Epithelial cell of proximal tubule (primary cell): ENCODE measurements at places on chromosomes 5 and 9. TPM values are rescaled to one million over a fixed set of nuclear protein-coding genes. Genes with fewer than 3 reads are reported as not detected.

The AJM1 gene
- 0.51 and 2.2 TPM in 2 replicates for total RNA-seq

GRCh38 chr5:160272889-160273288 is 39.5 kb downstream of the CCNJL start:
- DNase-seq = no peak

DNA sequence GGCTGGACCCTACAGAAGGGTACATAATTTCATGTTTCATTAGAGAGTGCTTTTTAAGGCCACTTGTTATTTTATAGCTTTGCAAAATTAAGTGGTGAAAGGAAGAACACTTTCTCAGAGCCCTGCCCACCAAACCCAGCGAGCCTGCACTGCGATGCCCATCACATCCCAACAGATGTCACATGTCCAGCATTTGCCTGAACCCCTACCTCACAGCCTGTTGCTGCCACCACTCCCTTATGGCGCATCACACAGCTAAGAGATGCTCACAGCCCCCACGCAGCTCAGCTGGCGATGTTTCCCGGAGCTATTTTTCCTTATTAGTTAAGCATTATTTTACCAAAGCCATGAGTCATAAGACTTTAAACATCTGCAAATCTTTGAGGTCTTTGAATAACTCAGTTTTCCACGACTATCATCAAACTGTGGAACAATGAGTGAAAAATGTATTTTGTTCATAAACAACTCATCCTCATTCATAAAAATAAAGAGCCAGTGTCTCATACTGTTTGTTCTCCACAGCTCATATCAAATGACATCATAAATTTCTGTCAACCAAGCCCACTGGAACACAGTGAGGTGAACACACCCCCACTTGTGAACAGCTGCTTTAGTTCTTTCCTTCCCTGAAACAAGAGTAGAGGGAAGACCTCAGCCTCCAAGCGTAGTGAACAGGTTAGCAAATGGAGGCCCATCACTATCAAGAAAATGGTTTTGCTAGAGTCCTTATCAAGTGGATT is 104.9 kb downstream of the SYK start:
- no peak for DNase-seq

DNA sequence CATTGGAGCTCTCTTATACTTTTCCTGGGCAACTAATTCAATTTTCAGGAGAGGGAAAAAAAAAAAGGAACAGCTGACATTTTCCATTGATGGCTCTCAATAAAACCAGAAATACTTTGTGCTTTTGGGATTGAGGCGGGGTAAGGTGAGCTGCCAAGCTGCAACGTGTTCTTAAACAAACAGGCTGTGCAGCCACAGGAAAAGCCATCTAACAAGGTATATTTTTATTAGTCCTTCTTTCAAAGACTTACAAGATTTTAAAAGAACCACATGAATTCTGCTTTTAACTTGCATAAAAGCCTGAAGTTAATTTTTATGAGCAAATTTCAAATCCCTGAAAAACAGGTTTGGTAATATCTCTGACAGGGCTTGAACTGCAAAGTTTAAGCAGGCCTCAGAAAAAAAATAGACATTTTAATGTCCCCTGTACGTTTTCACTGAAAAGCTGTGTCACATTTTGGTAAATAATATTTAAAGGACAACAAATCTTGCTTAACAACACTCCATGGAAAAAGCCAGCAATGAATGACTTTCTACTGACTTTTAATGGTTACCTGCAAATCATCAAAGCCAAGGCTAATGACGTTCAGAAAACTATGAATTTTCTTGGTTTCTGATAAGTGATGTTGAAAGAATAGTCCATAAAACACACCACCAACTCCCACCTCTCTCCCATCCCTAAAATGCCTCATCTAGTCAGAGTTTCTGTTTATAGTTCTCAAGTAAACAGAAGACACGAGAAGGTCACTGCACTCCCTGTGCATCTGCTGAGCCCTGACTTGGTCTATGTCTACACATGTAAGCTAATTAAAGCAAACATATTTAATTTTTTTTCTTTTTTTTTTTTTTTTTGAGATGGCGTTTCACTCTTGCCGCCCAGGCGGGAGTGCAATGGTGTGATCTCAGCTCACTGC is 433.6 kb downstream of the PIK3R1 start:
- DNase-seq = no peak

DNA sequence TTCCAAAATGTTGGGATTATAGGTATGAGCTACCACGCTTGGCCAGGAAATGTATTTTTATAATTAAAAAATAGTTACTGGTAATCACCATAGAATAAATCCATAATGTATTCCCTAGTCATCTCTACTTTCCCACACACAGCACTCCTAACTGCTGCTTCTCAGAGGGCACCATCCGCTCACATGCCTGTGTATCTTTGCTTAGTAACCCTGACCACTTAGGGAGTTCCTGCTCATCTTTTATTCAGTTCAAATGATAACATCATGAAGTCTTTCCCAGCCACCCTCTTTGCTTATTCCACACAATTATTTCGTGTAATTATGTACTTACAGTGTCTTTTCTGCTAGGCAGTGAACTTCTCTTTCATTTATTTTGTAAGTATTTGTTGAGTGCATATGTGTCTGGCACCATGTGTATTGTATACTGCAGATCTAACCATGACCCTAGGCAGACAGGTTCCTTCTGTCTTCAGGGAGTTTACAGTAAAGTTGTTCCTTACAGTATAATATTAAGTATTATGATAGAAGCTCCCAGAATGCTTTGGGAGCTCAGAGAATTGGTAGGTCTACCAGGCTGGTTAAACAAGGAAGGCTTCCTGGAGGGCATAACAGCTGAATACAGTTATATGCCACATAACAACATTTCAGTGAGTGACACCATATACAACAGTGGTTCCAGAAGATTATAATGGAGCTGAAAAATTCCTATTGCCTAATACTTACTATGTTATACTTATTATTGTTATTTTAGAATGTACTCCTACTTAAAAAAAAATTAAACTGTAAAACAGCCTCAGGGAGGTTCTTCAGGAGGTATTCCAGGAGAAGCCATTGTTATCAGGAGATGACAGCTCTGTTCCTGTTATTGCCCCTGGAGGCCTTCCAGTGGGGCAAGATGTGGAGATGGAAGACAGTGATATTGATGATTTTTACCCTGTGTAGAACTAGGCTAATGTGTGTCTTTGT is 39.2 kb downstream of the DCAF10 start:
- no peak for DNase-seq

- no peak for DNase-seq
Observed at GRCh38 chr5:53291047-53291446, 181.5 kb upstream of the MOCS2 start.

The TLE1 gene
- total RNA-seq = 90.9 and 124 TPM in 2 replicates

The SPATA31A3 gene
- total RNA-seq = not detected in 2 replicates

DNA sequence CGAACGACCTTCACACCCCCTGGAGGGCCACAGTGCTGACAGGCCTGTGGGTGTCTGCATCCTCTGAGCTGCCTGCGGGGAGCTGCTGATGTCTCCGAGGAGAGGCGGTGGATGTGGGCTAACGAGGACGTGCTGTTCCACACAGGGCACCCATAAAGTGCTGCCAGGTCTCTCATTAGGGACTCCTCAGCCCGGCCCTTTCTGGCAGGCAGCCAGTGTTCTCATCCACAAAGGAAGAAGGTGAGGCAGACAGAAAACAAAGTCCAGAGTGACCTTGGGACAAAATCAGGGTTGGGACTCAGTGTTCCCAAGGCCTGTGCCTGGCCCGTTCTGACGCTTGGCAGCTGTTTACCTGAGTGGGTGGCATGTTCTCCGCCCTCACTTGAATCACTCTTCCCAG is 29.3 kb downstream of the CARTPT start:
- DNase-seq = peak; percentile 15

The KLHL3 gene
- total RNA-seq = 1.1 and 2.5 TPM in 2 replicates

- no peak for DNase-seq
Observed at GRCh38 chr5:926417-927171, 33.9 kb downstream of the TRIP13 start.

DNA sequence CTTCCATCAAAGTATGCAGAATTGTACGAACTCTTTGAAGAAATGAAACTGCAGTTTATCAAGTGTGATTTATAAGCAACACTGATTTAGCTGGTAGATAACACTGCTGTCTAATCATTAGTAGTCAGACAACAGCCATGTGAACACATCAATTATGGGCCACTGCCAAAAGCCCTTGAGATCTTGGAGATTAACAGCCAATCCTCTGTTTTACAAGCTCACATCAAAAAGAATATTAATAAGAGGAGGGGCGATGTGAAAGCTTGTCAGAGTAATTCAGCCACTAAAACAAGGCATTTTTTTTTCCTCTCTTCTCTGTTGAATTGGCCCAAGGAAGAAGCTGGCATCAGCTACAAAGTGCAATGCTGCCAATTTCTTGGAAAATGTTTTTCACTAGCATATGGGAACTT is 28.1 kb downstream of the ZNF608 start:
- no peak for DNase-seq
